Fibroblast of the aortic adventitia (primary cell): ENCODE measurements at places on chromosomes 12 and 14. TPM values are rescaled to one million over a fixed set of nuclear protein-coding genes. Genes with fewer than 3 reads are reported as not detected.

Gene NINJ2
- 0.45 TPM in 1 of 2 replicates, not detected in the other for total RNA-seq

GRCh38 chr12:54879579-54879978, 25.3 kb downstream of the MUCL1 start:
- no peak for DNase-seq

DNA sequence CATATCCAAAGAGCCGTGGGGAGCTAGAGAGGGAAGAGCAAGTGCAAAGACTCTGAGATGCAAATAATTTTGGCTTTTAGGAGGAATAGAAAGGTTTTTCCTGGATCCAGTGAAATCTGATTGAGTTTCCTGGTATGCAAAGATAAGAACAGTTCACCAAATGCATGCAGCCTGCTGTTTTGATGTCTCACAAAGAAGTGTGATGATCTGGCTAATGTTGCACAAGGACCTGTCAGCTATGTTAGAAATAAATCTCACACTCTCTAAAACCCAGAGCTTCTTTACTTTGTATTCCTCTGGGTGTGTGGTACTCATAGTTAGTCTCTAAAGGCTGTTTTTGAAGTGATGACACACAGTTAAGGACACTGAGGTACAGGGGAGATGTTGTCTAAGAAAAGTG, 321.4 kb downstream of the AACS start:
- DNase-seq = no peak

DNA sequence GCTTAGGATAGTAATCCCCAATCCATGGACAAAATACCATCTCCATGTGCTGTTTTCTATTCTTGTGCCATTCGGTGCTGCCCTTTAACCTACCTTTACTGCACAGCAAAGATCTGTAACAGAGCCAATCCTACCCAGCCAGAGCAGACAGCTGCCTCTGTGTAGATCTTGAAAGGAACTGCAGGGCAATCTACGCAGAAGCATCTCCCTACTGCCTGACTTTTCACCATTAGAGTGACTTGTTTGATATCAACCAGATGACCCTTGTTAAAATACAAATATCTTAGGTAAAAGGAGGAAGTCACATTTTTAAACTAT, 33.9 kb upstream of the PPM1A start:
- no peak for DNase-seq

DNA sequence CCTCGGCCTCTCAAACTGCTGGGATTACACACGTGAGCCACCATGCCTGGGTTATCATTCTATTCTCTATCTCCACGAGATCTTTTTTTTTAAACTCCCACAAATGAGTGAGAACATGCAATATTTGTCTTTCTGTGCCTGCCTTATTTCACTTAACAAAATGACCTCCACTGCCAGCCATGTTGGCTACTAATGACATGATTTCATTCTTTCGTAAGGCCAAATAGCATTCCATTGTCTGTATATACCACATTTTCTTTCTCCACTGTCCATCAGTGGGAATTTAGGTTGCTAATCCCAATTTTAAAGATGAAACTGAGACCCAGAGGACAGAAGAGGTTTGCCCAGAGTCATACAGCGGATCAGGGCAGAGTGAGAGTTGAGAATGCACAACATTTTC, 10.9 kb upstream of the TRPV4 start:
- peak; percentile 30 for DNase-seq
